Stimulated activated naive B cell treated with anti-CD40 and anti-IgM and Interleukin-4, amounts not matched to agents 10 μg/mL and 1 μg/mL and 100 μg/mL, for 72 hours (primary cell): ENCODE measurements at places on chromosomes 1 and 21.

- DNase-seq: no peak
These were observed 825 bp upstream of the DPH5 start for GRCh38 chr1:101026430-101026788.

- DNase-seq: no peak
These were observed 6.6 kb upstream of the ZNF669 start for GRCh38 chr1:247110627-247111258.

DNA sequence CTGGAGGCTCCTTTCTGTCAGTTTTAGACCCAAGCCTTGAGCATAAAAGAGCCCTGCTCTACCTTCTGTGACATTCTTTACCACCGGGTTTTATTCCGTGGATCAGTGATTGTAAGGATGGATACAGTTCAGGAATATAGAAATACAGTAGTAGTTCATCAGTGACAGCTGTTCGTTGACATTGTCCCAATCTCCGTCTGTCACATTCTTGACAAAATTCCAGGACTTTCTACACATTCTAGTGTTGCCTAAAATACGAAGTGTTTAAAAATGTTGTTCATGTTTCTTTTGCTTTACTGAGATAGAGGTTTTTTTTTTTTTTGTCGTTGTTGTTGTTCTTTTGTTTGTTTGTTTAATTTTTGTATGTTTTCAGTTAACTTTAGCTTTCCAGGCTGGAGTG is 29.9 kb downstream of the MAP10 start:
- DNase-seq: no peak

DNA sequence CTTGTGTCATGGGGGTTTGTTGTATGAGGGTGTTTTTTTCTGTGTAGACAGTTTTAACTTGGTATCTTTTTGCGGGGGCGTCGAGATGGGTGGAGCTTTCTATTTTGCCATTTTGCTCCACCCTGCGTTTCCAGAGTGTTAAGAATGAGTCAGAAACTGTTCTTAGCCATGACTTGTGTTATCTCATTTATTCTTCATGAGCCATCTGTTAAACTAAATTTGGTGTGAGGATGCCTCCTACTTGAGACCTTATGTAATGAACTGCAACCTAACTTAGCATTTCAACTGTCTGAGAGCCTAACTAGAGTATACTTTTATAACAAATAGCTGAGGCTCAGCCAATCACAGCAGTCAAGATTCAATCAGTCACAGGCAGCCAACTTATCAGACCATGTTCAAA is 1873.5 kb downstream of the NCAM2 start:
- DNase-seq: no peak

GRCh38 chr1:236795035-236795756 is at the start of gene MTR:
TSS of gene MTR (plus strand) at chr1:236795292. CDS start at chr1:236795704, 412 bp downstream.
- peak; percentile 96 for DNase-seq

DNA sequence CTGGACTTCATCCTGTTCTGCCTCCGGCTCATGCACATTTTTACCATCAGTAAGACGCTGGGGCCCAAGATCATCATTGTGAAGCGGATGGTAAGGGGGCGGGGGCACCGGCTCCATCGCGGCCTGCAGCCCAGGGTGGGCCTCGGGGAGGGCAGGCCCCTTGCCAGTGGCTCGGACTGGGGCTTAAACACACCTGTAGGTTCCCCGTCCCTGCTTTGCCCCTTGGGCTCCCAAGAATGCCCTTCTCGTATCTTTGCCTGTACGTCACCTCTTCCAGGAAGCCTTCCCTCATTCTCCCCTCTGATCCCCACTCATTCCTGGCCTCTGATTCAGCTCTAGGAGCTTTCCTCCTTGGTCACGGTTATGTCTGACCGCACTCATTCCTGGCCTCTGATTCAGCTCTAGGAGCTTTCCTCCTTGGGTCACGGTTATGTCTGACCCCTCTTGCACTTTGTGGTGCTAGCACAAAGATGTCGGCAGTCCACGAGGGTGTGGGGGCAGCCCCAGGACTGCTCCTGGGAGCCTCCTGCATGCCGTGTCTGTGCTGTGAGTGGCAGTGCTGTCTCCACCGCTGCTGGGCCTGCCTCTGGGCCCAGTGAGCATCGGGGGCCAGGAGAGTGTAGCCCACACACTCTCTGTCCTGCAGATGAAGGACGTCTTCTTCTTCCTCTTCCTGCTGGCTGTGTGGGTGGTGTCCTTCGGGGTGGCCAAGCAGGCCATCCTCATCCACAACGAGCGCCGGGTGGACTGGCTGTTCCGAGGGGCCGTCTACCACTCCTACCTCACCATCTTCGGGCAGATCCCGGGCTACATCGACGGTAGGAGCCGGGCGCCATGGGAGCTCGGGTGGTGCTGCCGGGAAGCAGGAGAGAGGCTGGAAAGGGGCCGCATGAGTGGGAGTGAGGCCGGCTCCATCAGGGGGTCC is 49.1 kb upstream of the LRRC3 start:
- no peak for DNase-seq

- DNase-seq: no peak
These were observed 15.9 kb upstream of the EPB41 start for GRCh38 chr1:28898405-28898881.
